ENCODE measurements at places on chromosomes 6 and 20.

- no peak for DNase-seq
Measured at GRCh38 chr6:14992382-14992781, 253.5 kb upstream of the JARID2 start.

DNA sequence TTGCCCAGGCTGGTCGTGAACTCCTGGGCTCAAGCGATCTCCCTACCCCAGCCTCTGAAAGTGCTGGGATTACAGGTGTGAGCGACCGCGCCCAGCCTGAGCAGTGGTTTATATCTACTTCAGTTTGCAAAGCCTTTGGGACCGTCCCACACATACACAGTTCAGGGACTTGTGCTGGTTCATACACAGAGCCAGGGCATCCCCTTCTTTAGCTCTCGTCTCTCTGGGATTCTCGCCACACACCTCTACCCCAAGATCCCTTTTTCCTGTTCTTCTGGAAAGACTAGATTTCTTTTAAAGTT is 12.5 kb downstream of the CAP2 start:
- DNase-seq, result no peak

GRCh38 chr6:126091466-126091865 is 105.1 kb downstream of the TRMT11 start:
- no peak for DNase-seq

DNA sequence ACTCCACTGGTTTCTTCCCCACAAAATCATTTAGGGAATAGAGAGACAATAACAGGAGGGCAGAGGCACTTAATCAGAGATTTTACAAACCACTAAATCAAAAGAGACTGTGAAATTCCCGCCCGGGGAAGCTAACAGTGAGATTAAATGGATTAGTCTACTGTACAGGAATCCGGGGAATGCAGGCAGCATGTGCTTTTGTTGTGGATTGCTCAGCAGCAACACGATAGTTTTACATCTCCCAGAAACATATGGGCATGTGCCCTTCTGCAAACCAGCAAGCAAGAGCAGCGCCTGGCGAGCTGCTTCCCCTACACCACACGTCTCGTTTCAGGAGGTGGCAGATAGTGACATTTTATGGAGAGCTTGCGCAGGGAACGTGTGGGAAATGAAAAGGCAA is 382.3 kb downstream of the CD83 start:
- no peak for DNase-seq

GRCh38 chr6:134047673-134048072 is 4.8 kb downstream of the SLC2A12 start:
- DNase-seq, result no peak

DNA sequence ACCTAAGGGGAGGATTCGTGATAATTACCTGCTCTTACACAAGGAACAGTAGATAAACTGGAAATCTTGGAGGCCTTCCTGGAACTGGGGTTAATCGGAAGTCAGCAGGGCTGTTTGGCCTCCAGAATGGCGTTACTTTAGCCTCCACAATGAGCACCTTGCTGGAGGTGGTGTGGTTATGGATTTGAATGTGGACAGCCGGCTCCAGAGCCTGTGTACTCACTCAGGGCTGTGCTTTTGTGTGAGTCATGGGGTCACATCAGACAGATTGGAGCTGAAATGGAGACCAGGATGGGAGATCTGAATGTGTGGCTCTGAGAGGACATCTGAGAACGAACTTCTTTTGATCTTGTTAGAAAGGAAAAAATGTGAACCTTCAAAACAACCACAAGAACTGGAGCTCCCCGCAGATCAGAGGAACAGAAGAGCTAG is 30.4 kb downstream of the IGF2R start:
- DNase-seq, result no peak

DNA sequence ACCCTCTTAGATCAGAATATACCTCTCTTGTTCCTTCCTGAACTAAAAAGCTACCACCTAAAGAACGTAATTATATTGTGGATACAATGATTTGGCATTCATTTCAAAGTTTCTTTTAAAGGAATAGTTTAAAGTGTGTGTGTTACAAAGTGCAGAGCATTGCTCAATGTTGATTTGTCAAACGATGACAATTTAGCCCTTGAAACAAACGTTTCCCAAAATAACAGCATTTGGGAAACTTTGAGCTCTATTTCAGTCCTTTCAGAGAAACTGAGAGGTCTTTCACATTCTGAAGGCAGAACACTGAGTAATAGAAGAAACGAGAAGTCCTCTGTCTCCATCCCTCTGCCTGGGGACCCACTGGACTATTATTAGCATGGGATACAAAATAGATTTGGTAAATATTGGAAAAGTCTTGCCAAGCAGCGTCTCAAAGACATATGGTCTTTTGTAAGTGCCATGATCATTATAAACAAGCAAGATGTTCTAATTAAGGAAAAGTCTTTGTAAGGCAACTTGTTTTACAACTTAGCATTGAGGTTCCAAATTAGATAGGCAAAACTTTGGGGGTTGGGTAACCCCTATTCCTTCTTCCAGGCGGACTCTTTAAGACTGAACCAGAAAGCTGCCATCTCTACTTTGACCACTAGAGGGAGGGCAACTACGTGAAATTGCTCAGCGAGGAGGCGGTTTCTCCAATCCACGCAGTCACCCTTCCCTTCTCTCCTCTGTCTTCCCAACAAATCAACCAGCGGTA is 208.8 kb downstream of the RNF144B start:
- no peak for DNase-seq

DNA sequence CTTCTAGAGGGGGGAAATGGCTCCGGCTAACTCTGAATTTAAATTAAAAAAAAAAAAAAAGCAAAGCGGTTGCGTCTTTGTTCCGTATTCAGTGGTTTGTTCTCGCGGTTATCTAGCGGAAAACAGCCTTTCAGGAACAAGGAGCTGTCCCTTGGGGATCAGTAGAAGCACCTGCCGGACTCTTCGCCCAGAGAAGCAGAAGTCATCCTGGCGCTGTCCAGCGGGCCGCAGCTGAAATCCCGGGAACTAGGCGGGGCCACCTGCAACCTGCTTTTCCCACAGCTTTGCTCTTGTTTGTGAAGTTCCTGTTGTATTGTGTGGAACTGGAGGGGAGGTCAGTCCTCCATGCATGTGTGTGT is 43.9 kb upstream of the GJE1 start:
- no peak for DNase-seq

DNA sequence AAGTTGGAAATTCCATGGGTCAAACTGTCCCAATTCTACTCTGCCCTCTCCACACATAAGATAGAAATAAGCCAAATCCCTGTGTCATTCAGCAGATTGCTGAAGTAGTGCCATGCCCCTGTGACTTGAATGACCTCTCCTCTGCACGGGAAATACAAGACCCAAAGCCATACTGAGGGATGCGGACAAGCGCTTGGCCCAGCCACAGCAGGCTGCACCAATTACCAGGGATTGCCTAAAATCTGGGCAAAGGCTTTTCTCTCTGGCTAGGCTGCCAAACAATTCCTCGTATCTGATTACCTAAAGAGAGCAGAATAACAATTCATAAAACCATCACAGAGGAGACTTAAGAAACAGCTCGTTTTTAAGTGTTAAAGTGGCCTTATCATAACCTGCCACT is 421.8 kb upstream of the JARID2 start:
- no peak for DNase-seq

- DNase-seq, result no peak
Measured at GRCh38 chr20:15302075-15302474, 964.7 kb upstream of the FLRT3 start.

GRCh38 chr6:111382476-111383294 is 100.3 kb downstream of the REV3L start:
- DNase-seq, result no peak

DNA sequence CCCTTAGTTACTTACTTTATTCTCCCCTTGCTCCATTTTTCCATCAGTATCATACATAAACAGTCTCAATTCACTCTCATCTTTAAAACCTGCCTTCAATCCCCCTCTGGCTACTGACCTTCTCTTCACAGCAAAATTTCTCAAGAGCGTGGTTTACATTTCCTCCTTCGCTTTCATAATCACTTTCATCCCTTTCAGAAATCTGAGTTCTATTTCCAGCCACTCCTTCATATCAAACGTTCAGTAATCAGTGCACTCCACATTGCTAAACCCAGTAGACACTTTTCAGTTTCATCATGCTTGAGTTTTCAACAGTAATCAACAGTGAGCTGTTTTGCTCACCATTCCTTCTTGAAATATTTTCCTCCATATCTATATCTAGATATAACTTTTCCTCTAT is 176.7 kb upstream of the HSF2 start:
- DNase-seq, result no peak

DNA sequence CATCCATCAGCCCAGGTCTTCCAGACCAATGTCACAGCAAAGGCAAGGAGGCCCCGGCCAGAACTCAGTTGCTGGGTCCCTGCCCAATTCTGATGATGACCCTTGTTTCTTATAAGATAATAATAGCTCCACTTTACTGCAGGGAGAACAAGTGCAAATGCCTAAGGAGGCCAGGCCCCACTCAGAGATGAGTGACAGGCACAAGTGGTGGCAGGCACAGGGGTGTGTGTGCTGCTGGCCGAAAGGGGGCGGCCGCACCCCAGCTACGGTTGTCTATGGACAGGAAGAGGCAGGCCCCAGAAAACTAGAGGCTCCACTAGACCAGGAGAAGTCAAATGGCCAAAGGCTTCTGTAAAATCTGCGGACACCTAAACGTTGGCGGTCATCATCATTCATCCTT is 28.6 kb downstream of the GNAS-AS1 start:
- DNase-seq, result no peak

DNA sequence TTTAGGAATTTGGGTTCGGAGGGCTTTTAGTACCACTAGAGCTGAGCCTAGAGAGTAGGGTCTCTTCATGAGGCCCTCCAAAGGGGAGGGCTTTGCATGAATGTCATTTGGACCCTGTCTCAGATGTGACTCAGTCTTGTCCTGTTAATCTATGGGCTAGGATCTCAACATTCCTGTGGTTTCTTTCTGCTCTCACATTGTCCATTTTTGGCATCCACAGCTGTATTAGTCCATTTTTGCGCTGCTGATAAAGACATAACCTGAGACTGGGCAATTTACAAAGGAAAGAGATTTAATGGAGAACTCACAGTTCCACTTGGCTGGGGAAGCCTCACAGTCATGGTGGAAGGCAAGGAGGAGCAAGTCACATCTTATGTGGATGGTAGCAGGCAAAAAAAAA is 61.0 kb downstream of the CRYBG1 start:
- DNase-seq, result no peak

DNA sequence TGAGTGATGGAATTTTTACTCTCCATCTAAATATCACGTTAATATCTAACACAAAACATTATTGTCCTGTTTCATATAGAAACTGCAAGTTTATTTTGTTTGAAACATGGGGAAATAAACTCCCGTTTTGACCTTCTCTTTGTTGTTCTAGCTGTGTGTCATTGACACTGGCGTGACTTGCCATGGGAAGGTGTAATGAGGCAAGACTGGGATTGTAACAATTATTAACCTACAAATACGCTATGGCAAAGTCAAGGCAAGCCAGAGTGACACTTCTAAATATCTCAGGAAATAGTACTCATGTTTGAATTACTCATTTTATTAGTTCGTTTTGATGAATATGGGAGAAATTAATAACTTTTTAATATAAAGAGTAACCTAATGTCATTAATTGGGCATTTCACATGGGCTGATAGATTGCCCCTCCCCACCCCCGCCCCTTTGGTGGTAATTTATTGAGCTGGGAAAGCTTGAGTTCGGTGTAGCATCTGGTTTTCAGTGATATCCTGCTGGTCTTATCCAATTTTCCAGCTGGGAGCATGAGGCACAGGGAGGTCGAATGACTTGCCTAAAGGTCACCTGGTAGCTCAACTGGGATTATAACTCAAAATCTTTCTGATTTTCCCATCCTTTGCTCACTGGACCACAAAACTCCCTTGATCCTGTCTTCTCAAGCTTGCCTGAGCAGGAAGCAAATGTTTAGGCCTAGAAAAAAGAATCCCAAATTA is 380.6 kb upstream of the JAG1 start:
- no peak for DNase-seq

GRCh38 chr6:52994839-52995088 is 320 bp downstream of the GSTA4 start:
- DNase-seq, result no peak

DNA sequence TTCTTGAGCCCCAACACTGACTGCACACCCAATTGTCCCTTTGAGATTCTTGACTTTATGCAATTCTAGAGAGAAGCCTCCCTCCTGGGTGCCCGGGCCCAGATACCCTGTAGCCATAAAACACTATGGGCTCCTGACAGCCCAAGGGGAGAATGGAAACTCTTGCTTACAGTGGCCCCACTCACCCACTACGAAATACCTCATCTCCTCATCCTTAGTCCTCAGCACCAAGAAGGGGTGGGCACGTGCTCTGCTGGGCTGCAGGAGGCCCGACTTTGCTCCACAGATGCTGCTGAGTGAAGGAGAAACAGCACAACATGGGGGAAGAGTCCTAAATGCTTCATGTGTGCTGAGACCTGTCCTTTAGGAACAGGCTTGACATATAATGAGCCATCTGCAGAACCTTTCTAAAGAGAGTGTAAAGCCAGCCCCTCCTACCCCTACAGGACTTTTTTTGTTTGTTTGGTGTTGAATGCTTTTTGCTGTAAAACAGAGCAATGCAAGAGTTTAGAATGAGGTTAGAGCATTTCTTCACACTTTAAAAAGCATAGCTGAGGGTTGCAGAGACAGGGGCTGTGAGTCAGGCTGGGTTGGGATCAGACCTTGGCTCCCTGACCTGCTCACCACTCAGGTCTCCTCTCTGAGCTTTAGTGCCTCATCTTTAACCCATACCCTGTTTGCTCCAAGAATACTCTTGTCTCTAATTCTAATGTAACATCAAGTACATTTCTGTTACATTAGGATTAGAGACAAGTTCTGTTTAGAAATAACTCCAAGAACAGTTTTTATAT is 17.6 kb upstream of the SIRPG start:
- no peak for DNase-seq

DNA sequence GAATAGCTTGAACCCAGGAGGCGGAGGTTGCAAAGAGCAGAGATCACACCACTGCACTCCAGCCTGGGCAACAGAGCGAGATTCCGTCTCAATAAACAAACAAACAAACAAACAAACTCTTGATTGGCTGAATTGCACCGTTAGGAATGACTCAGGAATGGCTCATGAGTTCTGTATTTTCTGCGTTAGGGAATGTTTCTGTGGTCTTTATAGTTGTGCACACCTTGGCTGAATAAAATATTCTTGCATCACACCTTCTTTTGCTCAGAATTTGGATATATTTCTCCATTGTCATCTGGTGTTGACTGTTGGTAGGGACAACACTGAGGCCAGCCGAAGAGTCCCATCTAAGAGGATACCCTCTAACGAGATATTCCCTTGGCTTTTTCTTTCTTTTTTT is 19.6 kb upstream of the PI16 start:
- DNase-seq, result no peak

- no peak for DNase-seq
Measured at GRCh38 chr6:43286980-43287716, 10.9 kb upstream of the SLC22A7 start.

DNA sequence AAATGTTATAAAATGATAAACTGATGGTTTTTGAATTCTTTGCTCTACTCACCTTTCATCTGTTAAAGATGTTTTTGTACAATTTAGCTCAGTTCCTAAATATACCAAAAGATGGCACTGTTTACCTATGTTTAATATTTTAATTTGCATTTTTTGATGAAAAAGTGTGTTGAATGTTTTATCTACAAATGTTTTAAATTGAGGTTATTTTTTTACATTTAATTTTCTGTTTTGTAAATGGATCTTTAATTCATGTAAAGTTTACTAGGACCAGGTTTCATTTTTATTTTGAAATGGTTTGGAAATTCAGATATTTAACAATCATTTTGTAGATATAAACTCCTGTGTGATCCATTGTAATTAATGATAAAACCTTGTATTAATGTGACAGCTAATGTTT is 30.0 kb downstream of the CDKAL1 start:
- DNase-seq, result no peak
